ENCODE measurements at places on chromosomes 3 and 15.
A peak's percentile ranks its signal among the peaks of the same experiment; 100 is the strongest.

- no peak for DNase-seq
Measured at GRCh38 chr3:181906338-181906737, 194.6 kb downstream of the SOX2 start.

DNA sequence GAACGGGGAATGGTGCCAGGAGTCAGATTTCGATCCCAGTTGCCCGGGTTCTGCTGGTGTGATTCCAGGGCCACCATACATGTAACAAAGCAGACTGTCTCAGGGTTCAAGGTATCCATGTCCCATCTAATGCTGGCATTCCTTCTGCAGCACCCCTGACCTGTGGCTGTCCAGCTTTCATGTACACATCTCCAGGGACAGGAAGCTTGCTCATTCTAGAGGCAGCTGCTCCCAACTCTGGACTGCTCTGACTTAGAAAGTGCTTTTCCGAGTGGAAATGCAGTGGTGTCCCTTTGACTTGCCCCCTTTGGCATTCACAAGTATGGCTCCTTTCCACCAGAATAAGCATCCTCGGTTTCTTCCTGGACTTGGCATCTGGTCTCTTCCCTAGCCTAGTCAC is 30.9 kb downstream of the PML start:
- no peak for DNase-seq

DNA sequence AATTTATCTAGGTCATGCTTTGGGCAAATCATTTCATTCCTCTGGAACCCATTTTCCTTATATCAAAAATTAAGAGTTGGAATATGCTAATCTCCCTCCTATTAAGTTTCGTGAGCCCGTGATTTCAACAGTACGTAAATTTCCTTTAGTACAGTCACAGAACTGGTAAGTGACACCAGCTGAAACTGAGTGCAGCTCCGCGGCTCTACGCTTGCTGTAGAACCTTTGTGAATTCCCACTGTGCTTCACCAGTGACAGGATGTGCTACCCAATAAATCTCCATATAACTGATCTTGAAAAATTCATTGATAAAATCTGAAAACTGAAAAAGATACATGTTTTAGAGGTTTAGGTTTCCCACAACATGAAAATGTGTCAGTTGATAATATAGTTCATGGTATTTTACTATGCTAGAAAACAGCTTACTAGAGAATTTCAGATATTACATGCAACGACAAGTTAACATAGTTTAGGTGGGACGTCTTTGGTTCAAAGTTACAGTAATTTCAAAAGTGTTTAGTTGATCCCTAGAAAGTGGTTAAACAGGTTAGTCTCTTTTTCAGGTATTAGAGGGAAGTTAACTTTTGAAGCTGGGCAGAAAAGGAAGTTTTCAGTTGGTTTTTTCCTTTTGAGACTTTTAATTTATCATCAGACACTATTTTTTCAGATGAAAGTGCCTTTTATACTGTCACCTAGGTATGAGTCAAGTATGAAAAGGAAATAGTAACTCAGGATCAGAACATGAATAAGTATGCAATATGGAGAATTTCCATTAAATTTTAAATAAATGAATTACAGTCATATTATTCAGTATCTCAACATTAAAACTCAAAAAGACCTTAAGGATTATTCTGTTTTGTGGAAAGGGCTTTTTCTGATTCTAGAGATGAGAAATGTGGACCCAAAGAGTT is 57.0 kb downstream of the PPARG start:
- DNase-seq: no peak

GRCh38 chr15:94480289-94480834 is 249.0 kb downstream of the MCTP2 start:
- no peak for DNase-seq

- no peak for DNase-seq
Measured at GRCh38 chr3:147890114-147890513, 480.9 kb downstream of the ZIC1 start.

GRCh38 chr3:126501054-126501453 is 16.5 kb downstream of the UROC1 start:
- DNase-seq: no peak

- DNase-seq: no peak
Measured at GRCh38 chr3:38907426-38907825, 91.4 kb upstream of the SCN10A start.

DNA sequence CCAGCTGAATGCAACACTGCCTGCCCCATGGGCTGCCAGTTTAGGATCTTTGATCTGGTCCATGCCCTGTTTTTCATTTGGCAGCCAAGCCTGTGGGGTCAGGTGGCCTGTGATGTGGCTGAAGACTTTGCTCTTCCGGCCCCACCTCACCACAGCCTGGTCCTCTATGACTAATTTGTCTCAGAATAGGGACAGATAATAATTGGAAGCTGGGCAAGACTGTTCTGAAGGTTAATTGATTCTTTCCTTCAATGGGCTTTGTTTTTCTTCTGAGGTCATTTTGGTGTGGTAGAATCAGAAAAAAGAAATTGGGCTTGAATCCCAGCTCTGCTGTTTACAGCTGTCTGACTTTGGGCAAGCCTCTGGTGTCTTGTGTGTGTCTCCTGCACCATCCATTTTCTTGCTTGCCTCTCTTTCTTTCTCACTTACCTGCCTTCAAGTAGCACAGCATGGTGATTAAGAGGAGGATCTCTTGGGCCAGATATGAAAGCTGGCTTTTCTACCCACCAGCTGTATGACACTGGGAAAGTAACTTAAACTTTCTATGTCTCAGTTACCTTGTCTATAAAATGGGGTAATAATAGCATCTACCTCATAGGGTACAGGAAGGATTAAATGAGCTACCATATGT is 24.2 kb downstream of the ABHD2 start:
- no peak for DNase-seq

DNA sequence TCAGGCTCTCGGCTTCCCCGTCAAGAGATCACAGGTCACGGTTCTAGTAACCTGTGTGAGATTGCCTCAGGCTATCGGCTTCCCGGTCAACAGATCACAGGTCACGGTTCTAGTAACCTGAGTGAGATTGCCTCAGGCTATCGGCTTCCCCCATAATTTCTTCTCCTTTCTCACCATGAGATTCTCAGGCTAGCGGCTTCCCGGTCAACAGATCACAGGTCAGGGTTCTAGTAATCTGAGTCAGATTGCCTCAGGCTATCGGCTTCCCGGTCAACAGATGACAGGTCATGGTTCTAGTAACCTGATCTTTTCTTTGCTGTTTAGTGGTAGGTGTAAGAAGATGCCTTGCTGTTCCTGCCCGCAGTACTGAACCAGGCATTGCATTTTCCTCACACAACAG is 418.2 kb upstream of the ZNF717 start:
- no peak for DNase-seq

- DNase-seq: no peak
Measured at GRCh38 chr3:121948641-121949040, 54.4 kb downstream of the SLC15A2 start.

DNA sequence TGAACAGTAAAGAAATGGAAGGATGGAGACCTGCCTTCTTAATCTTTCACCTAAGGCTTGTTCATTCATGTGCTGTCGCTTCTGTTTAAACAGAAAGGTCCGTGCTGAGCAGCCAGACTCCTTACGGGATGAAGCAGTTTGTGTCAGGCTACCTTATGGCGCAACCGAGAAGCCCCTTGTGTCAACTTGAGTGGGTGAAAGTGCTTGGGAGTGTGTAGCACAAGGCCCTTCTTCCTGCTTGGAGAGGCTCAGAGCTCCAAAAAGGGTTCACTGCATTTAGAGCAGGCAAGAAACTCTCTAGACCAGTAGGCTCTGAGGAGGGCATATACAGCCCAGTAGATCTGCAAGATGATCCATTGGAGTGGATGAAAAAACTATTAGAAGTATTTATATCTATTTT is 16.0 kb downstream of the CAPN3 start:
- no peak for DNase-seq

DNA sequence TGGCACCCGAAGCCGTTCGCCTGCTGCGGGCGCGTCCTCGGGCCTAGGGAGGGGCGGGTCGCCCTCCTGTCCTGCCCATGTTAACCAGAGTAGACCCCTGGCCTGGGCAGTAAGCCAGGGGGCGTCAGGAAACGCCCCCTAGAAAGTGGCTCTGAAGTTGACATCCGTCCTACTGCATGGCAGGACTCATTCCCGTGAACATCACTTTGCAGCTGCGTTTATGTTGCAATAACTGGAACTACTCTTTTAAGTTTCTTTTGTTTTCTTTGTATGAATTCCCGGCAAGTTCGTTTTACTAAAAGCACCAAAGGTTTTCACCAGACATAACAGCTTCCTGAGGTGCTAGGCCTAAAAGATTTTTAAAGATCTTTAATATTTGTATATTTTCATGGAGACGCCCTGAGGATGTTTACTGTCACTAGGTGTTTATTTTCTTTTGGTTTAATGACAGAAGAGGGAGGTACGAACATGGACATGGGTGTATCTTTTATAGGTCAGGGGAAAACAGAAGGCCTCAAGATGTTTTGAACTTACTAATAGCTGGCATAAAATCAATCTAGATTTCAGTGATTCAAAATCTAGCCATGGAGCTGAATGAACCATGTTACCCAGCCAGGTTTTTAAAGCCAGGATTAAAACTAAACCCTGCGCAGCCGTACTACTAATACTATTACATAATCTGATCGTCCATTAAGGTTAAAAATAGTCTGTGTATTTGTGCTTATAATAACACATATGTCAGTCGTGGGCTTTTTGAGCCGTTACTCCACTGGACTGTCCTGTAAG is 1.0 kb downstream of the C15orf61 start:
- peak; percentile 76 for DNase-seq

GRCh38 chr3:123651449-123652341 is 66.8 kb upstream of the HACD2 start:
- no peak for DNase-seq

GRCh38 chr15:91407269-91407889 is 307.3 kb downstream of the SV2B start:
- peak; percentile 96 for DNase-seq

GRCh38 chr3:122918576-122919290 is 108.8 kb downstream of the SEMA5B start:
- no peak for DNase-seq

DNA sequence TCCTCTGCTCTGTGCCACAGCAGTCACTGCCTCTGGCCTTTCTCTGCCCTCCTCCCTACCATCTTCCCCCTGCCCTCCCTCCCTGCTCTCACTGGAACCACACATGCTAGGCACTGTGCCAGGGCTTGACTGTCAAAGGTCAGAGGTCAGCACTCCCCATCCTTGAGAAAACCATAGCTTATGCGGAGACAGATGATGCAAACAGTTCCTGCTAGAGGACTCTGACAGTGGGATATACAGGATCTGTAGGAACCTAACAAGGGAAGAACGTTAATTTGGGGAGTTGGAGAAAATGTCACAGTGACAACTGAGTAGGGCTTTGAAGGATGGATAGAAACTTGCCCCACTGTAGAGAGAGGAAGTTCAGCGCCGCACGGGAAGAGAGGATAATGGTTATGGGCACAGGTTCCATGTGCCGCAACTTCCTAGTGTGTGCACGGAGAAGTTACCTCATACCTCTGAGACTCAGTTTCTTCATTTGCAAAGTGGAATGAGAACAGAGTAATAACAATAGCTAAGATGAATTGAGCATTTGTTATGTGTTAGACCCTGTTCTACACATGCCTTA is 29.3 kb upstream of the XYLB start:
- DNase-seq: no peak

DNA sequence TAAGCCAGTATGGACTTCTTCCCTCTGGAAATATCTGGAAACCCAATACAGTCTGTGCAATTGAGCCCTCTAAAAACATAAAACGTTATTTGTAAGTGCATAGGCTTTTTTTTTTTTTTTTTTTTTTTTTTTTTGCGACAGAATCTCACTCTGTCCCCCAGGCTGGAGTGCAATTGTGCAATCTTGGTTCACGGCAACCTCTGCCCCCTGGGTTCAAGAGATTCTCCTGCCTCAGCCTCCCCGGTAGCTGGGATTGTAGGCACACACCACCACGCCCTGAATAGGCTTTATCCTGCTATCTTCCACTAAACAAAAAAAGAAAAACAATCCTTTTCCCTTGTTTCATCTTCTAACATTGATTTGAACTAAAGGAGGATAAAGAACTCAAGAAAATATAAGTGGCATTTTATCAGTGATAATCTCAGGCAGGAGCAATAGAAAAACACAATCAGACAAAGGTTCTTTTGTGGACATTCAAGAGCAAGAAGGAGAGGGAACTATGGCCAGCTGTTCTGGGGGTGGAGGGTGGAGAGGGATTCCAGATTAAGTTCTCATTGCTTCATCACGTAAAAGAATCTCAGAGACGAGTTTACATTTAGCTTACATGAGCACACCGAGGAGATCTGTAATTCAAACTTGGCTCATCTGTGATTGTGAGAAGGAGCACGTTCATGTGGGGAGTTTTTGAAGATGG is 68.6 kb downstream of the ITGB5 start:
- DNase-seq: no peak

GRCh38 chr15:96619174-96619573 is 288.7 kb downstream of the NR2F2 start:
- DNase-seq: no peak

- DNase-seq: peak; percentile 57
Measured at GRCh38 chr15:52529341-52529924, 753 bp upstream of the MYO5A start.

DNA sequence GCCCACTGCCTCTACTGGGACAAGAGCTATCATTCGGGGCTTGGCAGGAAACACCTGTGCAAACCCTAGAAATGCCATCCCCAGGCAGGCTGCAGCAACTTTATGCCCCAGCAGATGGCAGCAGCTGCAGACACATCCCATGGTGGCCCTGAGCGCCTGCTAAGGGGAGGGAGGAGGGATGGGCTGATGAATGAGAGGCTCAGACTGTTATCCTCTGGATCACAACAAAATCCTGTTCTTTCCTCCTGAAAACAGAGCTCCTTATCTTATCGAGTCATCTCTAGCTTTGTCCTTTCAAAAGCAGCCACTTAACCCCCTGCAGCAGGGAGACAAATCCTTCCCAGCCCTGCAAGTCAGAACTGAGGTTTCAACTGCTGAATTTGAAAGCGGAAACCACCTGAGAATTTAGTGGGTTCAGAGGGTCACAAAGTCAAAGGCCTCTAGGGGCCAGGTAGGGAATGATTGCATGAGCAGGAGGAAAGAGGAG is 90.6 kb upstream of the PROK2 start:
- peak; percentile 59 for DNase-seq

GRCh38 chr15:52207191-52207590 is 16.0 kb upstream of the GNB5 start:
- no peak for DNase-seq

GRCh38 chr3:125428216-125428830 is 53.2 kb upstream of the ZNF148 start:
- no peak for DNase-seq

GRCh38 chr3:196894557-196895295 is 27.0 kb downstream of the SENP5 start:
- DNase-seq: no peak

Data from cerebellar cortex (tissue), 1 donor.